ENCODE measurements at places on chromosomes 2 and 18. TPM values are rescaled to one million over a fixed set of nuclear protein-coding genes. Genes with fewer than 3 reads are reported as not detected.

DNA sequence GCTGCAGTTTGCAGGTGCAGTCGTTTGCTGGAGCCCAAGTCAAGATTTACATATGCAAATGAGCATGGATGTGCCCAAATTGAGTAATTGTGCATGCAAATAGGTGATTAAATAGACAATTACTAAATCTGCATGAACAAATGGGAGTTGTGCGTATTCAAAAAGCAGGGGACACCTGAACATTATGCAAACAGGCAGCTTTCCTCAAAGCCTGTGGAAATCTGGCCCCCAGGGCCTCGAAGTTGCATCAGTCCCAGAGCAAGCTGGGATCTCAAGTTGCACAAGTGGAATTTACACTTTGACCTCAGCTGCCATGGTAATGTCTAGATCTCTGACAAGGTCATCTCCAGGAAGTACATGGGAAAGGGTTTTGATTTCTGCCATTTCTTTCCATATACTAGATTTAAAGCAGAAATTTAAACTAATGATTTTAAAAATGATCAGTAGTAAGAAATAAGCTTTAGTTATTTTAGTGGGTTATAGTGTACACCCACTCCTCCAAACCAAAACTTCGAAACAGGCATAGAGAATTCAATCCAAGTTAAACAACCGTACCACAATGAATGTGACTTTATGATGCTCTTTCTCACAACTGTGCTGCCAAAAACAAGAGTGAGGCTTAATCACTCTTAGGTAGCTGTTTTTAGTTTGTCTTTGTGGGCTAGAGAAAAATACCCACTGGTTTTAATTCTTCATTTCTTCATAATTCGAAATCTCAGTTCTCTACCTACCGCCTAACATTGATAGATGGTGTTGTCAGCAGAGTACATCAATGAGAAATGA lies 110.7 kb downstream of the RND3 start:
- DNase-seq, result peak; percentile 44

DNA sequence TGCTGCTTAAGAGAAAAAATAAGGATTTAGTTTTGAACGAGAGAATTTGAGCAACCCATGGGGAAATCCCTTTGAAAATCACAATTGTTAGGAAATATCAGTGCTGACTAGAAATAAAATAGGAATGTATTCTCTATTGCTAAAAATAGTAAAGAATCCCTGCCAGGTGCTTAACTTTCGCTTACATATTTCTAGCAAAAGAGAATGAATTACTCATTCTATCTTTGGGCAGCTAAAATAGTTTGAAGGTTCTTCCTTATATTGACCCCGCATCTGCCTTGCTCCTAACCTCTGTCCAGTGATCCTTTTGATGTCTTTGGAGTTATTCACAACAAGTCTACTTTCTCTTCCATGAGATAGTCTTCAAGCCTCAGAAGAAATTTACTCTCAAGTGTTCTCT lies 103.8 kb downstream of the PLCL1 start:
- DNase-seq, result no peak

GRCh38 chr2:100174026-100174431 lies 31.6 kb upstream of the AFF3 start:
- DNase-seq, result no peak

DNA sequence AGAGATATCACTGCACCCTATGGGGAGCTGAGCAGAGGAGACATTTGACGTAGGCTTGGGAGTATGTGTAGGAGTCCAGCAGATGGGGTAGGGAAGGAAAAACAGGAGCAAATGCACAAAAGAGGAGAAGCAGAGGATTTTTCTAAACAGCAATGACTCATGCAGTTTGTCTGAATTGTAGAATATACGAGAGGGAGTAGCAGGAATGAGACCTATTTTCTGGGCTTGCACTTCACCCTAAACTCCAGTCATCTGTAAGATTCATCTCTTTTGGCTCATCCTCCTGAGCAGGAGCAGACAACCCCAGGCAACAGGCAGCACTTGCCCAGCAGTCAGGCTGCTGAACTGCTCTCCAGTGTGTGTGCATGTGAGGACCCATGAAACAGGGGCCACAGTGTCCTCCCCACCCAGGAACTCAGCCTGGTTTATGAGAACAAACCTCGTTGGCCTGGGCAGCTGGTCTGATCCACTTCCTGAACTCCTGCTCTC lies 100.2 kb upstream of the CDC42EP3 start:
- DNase-seq, result no peak

DNA sequence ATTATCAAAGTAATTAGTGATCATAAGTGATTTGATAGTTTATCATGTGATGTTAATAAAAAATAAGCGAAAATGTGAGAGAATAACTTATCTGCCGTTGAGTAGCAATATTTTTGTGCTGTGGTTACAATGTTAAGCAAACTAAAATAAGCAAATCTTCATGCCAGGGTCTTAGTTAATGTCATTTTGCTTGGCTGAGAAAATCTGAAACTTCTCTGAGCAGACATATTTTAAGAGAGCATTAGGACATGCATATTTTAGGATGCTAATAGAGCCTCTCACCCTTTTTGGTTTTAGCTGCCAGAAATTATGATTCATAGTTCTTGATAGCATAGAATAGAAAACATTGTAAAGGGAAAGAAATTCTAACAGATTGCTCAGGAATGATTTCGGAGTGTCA lies 233.5 kb upstream of the ZEB2 start:
- DNase-seq, result no peak

Gene ABCG5
- total RNA-seq, result not detected

All from kidney (tissue), 22 donors.